Fibroblast of the aortic adventitia (primary cell): ENCODE measurements at places on chromosomes 6 and 20. TPM values are rescaled to one million over a fixed set of nuclear protein-coding genes. Genes with fewer than 3 reads are reported as not detected.

GRCh38 chr6:56509031-56509430 is 133.7 kb downstream of the DST start:
- no peak for DNase-seq

- DNase-seq: peak; percentile 81
Measured at GRCh38 chr6:166342349-166343149, at the start of gene SFT2D1. Gene SFT2D1 (minus strand): TSS chr6:166342545. CDS start chr6:166342481, 64 bp downstream.

PCMTD2 gene
- 33.8 and 159 TPM in 2 replicates for total RNA-seq

DNA sequence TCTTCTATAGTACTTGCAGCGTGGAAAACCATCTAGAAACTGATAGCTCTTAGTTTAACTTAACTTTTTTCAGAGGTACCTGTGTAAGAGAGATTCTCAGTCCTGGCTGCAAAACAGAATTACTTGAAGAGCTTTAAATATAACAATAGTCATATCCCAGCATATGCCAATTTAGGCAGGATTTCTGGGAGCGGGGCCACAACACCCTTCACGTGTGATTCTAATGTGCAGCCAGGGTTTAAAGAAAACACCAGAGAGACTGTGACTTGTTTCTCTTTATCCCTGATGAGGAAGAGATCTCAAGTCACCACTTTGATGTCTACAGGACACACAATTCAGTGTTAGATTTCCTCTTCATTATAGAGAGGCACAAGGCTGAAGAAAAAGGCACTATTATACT is 103.7 kb downstream of the PDSS2 start:
- no peak for DNase-seq

- peak; percentile 62 for DNase-seq
Measured at GRCh38 chr6:13383328-13384163, 55.2 kb upstream of the TBC1D7 start.

DNA sequence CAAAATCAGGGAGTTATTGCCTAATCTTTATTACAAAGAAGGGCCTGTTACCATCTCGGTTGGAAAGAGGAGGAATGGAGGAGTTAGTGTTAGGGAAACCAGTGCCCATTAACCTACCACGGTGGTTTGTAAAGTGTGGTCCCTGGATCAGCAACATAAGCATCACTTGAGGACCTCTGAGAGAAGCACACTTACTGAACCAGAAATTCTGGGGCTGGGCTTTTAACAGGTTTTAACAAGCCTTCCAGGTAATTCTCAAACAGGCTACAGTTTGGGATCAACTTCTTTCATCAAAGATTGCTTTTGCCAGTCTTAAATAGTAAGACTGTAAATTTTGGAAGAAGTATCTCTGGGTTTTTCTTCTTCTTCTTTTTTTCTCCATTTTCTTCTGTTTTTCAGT is 329.5 kb upstream of the JAG1 start:
- DNase-seq: no peak

GRCh38 chr6:56891754-56892153 is 63.2 kb upstream of the BEND6 start:
- peak; percentile 45 for DNase-seq

DNA sequence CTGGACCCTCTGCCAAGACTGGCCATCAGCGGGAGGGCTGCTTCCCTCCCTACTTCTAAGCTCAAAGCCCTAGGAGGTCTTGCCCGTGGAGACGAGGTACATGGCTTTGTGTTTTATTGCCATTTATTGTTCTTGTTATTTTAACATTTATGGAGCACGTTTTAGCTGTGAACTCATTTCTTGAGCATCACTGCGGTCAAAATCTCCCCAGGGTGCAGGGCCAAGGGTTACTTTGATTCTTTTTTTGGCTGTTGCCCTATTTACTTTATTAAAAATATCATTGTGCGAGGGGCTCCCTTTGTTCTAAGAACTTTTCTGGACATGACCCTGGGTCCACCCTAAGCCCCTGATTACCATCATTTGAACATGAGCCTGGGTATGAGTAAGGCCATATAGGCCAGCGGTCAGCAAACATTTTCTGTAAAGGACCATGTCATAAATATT is 51.6 kb downstream of the EYA2 start:
- peak; percentile 57 for DNase-seq

DNA sequence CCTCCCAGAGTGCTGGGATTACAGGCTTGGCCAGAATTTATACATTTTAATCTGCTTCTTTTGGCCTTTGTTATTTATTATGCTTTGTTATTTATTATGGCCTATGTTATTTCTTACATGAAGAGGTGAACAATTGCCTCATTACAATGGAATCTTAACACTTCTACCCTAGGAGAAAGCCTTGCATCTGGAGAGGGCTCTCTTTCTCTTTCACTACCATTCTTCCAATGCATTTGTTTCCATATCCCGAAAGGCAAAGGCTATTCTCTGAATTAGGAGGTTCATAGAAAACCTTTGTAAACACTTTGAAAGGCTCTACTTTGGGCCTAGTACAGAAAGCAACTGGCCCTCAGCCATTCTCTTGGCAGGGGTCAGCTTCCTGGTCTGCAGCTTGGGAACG is 19.9 kb upstream of the DEK start:
- DNase-seq: no peak

DNA sequence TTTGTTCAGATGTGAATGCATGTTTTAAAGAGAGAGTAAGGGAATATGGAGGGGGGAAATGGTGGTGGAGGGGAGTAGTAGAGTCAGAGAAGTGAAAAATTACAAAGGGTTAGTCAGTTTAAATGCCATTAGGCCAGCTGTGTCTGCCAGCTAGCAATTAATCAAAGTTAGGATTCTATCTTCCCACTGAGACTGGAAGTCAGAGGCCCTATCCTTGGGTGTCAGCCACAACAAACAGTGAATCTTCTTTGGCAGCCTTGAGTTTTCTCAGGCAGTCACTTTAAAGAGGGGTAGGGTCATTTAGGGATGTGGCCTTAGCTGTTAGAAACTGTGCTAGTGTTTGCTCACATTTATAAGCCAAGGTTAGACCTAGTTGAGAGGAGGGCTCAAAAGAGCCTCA is 120.5 kb upstream of the BTBD3 start:
- no peak for DNase-seq

RIMS4 gene
- total RNA-seq: 0.27 and 0.41 TPM in 2 replicates

GRCh38 chr6:43667245-43668150 is 20.1 kb downstream of the MRPS18A start:
- peak; percentile 64 for DNase-seq

GRCh38 chr6:20188630-20189075 is 23.6 kb downstream of the MBOAT1 start:
- DNase-seq: no peak

KHDC1 gene
- 0.16 and 4.5 TPM in 2 replicates for total RNA-seq

GRCh38 chr20:58466729-58467571 is 48.2 kb downstream of the APCDD1L start:
- DNase-seq: no peak

GNMT gene
- total RNA-seq: 0.25 and 0.36 TPM in 2 replicates

ULBP3 gene
- total RNA-seq: 0.41 and 16.4 TPM in 2 replicates
